ENCODE measurements at places on chromosomes 7 and 10.

DNA sequence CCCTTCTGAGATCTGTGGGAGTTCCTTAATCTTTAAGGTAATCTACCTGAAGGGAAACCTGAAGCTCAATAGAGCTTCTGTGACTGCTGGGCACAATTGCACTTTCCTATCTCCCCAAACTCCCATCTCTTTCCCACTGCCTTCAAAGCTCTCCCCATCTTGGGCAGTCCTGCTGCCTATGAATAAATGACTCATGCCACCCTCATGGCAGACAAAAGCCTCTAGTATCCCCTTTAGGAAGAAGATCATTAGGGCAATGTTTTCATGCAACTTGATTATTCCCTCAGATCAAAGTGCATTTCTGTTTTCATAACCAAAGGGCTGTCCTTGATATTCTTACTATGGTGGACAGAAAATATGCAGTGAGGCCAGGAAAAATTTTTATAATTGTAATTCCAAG lies 704.9 kb upstream of the LRRN3 start:
- no peak for DNase-seq

DNA sequence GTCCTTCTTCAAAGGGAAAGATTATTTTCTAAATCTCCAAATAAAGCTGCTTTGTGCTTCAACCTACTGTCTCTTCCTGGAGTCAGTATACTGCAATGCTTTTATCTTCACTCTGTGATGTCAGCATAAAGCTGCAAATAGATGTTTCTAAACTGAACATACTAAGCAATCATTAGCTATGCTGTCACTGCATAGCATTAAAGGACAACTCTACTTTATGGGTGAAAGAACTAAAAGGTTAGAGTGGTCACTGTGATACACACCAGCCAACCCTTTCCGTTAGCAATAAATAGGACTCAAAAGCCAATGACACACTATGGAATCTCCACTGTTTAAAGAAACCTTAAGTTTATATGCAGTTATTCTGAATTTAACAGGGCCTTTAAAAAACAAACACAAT lies 1.8 kb downstream of the CCDC186 start:
- DNase-seq: no peak

GRCh38 chr7:139131-139530 lies 53.2 kb upstream of the FAM20C start:
- no peak for DNase-seq

- peak; percentile 7 for DNase-seq
Measured at GRCh38 chr7:117458977-117459583, 20.7 kb upstream of the CFTR start.

DNA sequence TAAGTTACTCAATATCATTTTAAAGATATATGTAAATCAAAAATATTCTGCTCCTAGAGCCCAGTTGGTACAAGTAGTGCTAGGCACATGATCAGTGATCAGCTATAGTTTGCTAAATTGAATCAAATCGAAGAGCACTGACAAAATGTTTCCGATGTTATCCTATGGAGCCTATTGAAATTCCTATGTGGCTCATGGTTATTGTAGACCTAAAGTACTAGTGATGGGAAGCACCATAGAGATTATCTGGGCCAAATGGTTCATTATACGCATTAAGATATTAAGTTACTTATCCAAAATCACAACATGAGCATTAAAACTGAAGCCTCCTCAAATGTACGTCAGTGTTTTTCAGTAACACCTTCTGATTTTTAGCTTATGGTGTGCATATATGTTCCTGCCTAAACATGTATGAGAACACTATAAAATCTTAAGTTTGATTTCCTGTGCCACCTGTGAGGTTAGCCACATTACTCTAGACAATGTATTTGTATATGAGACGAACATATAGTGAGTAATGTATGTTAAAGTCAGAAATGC lies 103.2 kb downstream of the IQUB start:
- DNase-seq: no peak

- DNase-seq: no peak
Measured at GRCh38 chr7:135509589-135509838, 388 bp downstream of the CNOT4 start.

DNA sequence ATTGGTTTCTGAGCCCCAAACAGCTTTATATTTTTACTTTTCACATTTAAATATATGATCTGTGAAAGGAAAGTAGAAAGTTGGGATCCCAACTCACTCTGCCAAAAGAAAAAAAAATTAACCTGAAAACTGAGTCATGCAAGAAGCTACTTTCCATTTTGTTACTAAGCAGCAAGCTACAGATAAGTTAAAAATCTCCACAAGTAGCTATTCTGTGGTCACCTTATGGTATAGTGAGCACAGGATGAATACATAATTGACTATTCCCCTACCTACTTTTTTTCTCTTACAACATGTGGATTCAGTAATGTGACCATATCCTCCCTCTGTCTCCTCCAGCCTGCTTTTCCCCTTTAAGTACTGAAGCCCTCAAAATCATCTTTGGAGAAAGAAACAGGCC lies 30.3 kb upstream of the CREB3L2 start:
- no peak for DNase-seq

- peak; percentile 54 for DNase-seq
Measured at GRCh38 chr7:32564542-32564941, 69.3 kb downstream of the AVL9 start.
